Lower leg skin (tissue), 4 donors: ENCODE measurements at places on chromosomes 12 and 14. TPM values are rescaled to one million over a fixed set of nuclear protein-coding genes. Genes with fewer than 3 reads are reported as not detected.

GRCh38 chr14:57161583-57162234 lies 107.0 kb downstream of the EXOC5 start:
- no peak for DNase-seq

DNA sequence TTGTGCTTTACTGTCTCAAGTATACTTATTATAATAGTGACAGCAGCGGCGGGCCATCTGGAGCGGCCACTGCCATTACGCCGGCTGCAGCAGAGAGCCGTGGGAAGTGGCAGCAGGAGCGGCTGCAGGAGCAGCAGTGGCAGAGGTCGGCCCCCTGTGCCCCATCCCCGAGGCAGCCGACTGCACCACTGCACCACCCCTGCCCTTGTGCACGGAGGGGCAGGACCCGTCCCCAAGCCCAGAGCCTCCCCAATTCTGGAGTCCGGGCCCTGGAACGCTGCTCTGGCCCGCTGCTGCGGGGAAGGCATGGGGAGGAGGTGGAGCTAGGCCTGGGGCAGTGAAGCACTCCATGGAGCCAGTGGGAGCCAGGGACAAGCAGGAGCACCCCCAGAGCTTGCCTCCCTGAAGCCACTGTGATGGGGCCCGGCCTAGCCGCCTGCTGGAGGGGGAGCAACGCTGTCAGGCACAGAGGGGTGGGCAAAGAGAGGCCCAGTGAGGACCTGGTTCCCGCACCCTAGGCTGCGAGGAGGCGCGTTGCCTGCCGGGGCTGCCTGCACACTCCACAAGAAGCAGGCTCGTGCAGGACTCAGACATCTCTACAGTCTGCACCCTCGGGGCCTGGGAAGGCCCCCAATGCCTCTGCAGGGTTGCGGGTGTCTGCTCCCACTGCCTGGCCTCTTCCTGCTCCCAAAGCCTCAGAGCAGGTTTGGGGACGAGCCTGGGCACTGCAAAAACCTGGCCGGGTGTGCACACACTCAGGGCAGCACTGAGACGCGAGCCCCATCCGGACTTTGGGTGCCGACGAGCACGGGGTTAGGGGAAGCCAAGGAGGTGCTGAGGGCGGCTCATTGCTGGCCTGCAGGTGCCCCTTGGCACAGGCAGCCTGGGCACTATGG lies 74.2 kb upstream of the RASSF8 start:
- DNase-seq: no peak

DNA sequence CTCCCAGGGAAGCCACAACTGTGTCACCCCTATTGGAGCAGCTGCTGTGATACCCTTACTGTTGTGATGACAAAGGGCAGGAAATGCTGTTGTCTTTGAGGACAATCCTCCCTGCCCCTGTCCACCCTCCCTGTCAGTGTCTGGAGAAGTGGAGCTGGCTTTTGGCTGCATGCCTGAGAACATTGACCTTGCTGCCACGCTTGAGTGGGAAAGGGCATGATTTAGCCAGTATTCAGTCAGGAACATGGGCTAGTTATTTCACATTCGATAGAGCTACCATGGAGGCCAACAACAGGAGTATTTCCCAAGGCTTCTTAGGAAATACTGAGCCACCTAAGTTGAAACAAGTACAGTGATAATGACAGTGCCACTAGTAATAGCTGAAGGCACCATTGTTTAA lies 59.4 kb downstream of the MYRFL start:
- no peak for DNase-seq

GRCh38 chr12:42182394-42182793 lies 37.7 kb upstream of the GXYLT1 start:
- no peak for DNase-seq

GRCh38 chr12:54139019-54139418 lies 49.8 kb downstream of the SMUG1 start:
- DNase-seq: no peak

- no peak for DNase-seq
Measured at GRCh38 chr12:47193066-47193465, 113.3 kb upstream of the AMIGO2 start.

GRCh38 chr14:90403065-90403464 lies 6.2 kb downstream of the CALM1 start:
- DNase-seq: no peak

Gene PLCZ1
- total RNA-seq: not detected

Gene GLT8D2
- total RNA-seq: 1.9 TPM

DNA sequence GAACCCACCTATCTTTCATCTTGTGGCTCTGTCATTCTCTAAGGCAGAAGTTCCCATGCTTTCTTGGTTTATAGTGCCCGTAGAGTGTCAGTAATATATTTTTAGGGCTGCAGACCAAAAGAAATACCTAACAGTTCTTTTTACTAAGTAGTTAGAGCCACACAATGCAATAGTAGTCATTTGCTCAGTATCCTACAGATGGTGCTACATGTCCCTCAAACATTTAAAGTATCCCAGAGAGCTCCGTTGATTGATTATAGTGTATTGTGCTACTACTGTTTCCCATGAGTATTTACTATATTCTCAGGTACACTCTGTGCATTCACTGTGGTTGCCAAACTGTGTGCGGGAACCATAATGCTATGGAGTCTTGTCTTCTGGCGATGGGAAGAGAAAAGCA lies 4.7 kb upstream of the PLBD1 start:
- DNase-seq: no peak

GRCh38 chr12:2456122-2456812 lies 338.5 kb upstream of the FKBP4 start:
- no peak for DNase-seq

GRCh38 chr12:6218347-6218925 lies 18.2 kb downstream of the CD9 start:
- no peak for DNase-seq

DNA sequence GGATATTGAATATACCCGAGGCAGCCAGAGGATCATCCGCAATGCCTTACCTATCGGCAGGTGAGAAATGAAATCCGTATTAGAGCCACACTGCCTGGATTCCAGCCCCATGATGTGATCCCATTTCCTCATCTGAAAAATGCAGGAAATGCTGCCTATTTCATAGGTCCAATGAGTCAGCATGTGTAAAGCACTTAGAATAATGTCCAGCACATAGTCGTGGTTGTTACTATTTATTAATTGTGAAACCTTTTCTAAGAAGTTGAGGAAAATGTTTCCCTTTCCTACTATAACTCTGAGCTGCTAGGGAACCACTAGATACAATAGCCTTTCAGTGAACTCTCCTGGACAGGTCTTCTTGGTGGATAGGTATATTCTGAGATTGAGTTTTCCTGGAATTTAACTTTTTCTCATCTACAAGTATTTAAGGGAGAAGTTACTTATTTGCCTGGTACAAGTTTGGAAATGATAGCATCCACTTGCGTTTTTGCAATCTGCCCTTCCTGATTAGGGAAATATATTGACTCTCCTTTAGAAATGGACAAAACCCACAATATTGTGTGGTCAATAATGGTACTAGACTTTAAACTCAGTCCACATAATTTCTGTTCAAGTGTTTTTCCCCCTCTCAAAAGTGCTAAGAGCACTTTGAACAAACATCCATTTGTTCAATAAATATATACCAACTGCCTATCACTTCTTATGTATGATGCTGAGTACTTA lies 12.2 kb downstream of the POLR3B start:
- no peak for DNase-seq

- DNase-seq: no peak
Measured at GRCh38 chr12:124184456-124184855, 110.4 kb upstream of the RFLNA start.

Gene OTX2
- not detected for total RNA-seq

Gene KRT83
- total RNA-seq: 2.1 TPM

- no peak for DNase-seq
Measured at GRCh38 chr12:47244835-47245234, 165.1 kb upstream of the AMIGO2 start.

GRCh38 chr14:103194256-103195045 lies 71.2 kb downstream of the TNFAIP2 start:
- DNase-seq: no peak

DNA sequence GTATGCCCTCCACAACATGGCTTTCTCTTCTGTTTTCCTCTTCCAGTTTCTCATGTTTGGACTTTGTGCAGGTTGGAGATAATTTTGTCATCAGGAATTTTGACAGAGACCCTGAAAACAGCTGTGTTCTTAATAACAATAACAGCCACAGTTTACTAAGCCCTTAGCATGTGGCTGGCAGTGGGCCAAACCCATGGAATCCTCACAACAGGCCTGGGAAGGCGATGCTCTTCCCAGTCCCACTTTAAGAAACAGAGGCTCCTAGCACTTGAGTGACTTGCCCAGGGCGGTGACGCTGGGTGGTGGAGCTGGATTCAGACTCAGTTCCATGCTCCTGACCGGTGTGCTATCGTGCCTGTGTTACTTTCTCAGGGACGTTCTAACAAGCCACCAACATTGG lies 20.1 kb upstream of the PLEKHG3 start:
- DNase-seq: no peak

Gene ADCY4
- total RNA-seq: 13.2 TPM

DNA sequence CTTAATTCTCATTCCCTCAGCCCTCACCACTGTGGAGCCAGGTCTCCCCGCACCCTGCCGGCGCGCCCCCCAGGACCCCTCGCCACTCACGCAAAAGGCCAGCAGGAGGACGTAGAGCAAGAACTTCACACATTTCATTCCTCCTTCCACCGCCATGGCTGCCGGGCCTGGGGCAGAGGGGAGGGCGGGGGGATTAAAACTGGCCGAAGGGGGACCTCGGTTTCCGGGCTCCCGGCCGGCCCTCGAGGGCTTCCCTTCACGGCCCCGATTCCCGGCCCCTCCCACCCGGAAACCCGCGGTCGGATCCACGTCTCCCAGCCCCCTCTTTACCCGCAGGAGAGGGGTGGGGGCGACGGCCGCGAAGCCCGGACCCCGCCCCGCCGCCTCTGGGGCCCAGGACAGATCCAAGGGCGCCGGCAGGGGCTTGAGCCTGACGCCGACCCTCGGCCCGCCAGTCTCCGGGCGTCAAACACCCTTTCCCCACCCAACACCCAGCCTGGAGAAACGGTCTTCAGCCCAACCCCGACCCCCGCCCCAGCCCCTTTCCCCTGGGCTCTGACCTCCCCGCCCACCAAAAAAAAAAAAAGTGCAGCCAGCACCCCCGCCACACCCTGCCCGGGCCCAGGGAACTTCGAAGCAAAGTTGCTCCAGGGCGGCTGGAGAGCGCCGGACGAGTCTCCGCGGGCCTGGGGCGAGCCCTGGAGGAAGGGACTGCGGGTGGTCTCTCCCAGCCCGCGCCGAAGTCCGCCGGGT lies 447 bp downstream of the CD63 start:
- DNase-seq: peak; percentile 82

GRCh38 chr12:95637471-95638155 lies 86.3 kb upstream of the USP44 start:
- no peak for DNase-seq

GRCh38 chr14:24416932-24417619 lies 12.4 kb downstream of the CBLN3 start:
- DNase-seq: no peak

Gene SLCO1A2
- total RNA-seq: not detected

DNA sequence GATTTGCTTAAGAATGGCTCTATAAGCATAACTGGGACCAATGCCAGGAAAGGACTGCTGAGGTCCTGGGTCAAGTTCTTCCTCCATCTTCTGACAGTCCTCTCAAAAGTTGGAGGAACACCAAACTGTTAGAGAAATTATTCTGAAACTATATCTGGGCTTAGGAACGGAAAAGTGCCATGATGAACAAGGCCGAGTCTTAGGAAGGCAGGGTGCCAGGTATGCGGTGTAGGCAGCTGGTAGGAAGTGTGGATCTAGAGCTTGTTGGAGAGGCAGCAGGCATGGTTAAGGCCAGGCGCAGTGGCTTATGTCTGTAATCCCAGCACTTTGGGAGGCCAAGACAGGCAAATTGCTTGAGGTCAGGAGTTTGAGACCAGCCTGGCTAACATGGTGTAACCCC lies 7.7 kb downstream of the GNPTAB start:
- no peak for DNase-seq

Gene ZDHHC22
- total RNA-seq: not detected
